Right ventricle myocardium inferior (tissue), 1 donor: ENCODE measurements at places on chromosomes 13 and 19.

DNA sequence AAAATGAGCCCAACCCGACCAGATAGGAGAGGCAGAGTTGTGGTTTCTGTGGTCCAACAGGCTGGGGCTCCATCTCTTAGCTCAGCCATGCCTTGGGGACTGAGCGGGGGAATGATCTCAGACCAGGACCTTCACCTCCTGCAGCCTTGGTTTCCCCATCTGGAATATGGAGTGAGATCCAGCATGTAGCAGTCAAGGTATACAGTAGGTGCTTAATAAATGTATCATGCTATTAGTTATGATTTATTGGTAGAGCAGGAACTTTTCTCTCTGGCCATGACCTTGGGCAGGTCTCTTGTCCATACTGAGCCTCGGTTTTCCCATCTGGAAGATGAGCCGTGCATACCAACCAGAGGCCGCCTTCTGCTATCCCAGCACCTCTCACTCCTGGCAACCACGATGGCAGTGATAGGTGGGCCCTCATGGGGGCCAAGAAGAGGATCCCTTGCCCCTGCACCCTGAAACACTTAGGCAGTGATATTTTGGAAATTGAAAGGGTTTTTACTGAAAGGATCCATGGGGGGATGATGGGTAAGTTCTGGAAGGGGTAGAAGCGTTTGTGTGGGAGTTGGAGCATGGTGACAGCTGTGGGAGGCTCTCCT is 9.1 kb downstream of the TM6SF2 start:
- no peak for DNase-seq

GRCh38 chr13:26698392-26699196 is 62.0 kb downstream of the GPR12 start:
- peak; percentile 86 for DNase-seq

GRCh38 chr13:110517505-110518225 is 43.9 kb downstream of the RAB20 start:
- no peak for DNase-seq

GRCh38 chr19:29467824-29468401 is 57.9 kb upstream of the VSTM2B start:
- no peak for DNase-seq

DNA sequence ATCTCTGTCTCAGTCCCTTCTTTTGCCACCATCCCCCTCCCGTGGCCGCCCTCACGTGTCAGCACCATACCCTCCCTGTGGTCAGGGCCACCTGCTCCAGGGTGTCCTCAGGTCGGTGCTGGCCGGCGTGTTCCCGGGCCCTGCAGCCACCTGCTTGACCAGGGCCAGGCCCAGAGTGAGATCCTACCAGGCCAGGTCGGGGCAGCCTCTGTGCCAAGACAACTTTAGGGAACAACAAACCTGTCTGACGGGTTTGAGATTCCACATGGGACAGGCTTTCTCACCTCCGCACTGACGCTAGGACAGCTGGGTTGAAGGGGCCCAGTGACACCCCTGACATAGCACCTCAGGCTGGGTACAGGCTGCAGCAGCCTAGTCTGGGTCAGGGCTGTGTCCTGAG is 7.5 kb upstream of the SBNO2 start:
- DNase-seq = no peak

GRCh38 chr19:18112989-18113478 is 15.5 kb downstream of the MAST3 start:
- peak; percentile 91 for DNase-seq

DNA sequence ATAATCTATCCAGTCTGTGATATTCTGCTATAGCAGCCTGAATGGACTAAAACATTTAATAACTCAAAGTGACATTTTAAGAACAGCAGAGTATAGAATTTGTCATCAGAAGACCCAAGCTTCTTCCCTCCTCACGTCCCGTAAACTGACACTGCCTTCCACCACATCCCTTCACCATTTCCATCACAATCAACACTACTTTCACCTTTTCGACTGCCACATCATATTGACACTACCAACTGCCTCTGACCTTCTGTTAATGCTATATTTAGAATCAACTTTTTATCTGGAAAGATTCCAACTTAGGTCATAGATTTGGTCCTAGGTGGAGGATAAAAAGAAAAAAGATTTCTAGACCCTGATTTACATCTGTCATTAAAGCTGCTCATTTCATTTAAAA is 39.6 kb downstream of the STOML3 start:
- no peak for DNase-seq

- DNase-seq = no peak
Observed at GRCh38 chr19:34577531-34578101, 96.1 kb downstream of the WTIP start.

DNA sequence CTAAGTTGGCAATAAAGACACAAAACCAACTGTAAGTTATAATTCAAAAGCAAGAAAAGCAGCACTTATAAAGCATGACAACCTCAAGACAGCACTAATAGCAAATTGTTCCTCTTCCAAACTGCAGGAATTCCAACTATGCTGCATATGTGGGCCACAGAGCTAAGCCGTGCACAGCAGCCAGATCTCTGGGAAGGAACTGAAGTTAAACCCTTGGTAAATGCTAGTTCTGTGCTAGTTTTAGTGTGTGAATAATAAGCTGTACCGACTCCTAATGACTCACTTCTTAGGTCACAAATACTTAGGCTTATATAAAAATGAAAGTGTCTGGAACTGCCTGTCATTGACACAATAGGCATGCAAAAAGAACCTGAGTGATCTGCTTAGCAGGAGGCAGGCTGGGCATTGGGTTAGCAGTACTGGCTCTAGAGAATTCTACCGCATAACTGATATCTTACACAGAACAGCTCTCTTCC is 21.2 kb upstream of the GTF3A start:
- no peak for DNase-seq

GRCh38 chr13:66216728-66217127 is 1013.4 kb downstream of the PCDH9 start:
- DNase-seq = no peak

GRCh38 chr13:96072392-96072791 is 17.5 kb upstream of the HS6ST3 start:
- DNase-seq = no peak

- DNase-seq = no peak
Observed at GRCh38 chr13:98912846-98913245, 65.0 kb downstream of the DOCK9 start.

GRCh38 chr13:49308097-49308875 is 60.6 kb downstream of the CDADC1 start:
- peak; percentile 89 for DNase-seq

GRCh38 chr13:59846845-59847620 is 316.7 kb downstream of the DIAPH3 start:
- DNase-seq = no peak

DNA sequence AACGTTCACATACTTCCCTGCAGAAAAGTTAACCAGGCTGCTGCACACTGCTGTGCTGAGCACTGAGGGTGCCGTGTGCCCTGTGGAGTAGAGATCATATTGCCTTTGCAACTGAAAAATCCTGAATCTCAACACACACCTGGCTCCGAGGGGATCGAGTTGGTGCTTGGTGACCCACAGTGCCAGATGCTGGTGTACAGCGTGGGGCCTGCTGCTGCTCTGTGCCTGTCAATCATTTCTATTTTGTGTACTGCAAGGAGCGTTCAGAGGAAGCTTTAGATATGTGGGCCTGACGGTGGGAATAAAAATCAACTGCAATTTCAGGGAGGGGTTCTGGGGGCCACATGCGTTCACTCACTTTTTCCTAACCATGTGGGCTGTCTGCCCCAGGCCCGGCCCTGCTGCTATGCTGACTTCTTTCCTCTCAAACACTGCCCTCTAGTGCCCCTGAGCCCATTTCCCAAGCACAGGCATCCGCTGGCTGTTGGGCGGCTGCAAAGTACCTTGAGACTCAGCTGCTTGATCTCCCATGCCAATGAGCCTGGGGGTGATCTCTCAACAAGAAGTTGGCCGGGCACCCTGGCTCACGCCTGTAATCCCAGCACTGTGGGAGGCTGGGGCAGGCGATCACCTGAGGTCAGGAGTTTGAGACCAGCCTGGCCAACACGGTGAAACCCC is 9.7 kb upstream of the LENG8 start:
- no peak for DNase-seq

DNA sequence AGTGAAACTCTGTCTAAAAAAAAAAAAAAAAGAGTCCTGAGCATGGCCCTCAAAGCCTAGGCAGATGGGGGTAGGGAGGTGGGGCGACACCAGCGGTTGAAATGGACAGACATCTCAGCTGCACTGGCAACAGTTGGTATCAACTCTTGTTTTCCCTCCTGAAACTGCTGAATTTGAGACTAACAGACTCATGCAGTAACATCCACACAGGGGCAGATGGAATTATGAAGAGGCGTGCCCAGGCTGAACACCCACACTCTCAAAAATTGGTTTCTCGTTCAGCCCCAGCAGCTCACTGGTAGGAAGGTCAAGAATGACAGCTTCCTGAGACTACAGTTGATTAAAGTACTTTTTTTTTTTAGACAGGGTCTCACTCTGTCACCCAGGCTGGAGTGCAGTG is 24.1 kb downstream of the PBX4 start:
- no peak for DNase-seq

DNA sequence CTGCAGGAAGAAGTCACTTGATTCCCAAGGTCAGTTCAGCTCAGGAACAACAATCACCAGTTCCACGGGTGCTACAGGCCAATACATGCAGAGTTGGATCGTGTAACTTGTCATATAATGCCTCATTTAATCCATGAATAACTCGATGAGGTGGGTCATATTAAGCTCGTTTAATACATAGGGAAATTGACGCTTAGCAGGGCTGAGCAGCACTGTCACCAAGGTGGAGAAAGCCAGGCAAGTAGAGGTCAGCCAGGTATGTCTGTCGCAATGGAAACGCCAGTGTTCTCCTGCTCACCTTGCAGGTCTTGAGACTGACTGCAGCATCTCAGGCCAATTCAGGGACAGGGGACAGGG is 52.3 kb downstream of the CCDC70 start:
- DNase-seq = no peak

GRCh38 chr19:38284422-38284821 is 19.6 kb upstream of the C19orf33 start:
- no peak for DNase-seq

DNA sequence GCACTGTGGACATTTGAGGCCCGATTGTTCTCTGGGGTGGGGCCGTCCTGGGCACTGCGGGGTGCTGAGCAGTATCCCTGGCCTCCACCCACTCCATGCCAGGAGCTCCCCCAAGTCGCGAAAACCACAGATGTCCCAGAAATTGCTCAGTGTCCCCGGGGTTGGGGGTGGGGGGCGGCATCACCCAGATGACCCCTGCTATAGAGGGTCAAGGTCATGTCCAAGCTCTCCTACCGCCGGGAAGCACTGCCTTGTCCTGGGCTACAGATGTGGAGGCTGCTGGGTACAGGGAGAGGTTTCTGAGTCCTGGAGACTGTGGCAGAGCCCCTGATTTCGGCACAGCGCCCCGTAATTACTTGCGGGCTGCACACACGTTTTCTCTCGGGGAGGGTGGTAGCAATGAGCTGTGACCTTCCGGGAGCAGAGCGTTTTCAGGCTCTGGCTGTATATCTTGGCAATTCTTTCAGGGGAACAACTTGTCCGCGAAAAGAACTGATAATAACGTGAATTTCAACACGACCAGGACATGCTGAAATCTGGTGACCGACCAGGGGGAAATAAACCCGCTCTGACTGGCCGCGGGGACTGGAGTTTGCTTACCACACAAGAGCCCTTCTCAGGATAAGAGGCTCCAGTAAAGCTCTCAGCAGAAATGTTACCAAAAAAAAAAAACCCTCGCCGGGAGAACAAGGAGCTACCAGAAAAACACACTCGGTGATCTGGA is 68.1 kb downstream of the GNG7 start:
- DNase-seq = peak; percentile 86

GRCh38 chr19:4391701-4392483 is 8.5 kb downstream of the SH3GL1 start:
- peak; percentile 52 for DNase-seq

- no peak for DNase-seq
Observed at GRCh38 chr13:106772006-106772601, 204.2 kb upstream of the ARGLU1 start.

GRCh38 chr13:33145667-33146066 is 129.4 kb downstream of the KL start:
- no peak for DNase-seq

DNA sequence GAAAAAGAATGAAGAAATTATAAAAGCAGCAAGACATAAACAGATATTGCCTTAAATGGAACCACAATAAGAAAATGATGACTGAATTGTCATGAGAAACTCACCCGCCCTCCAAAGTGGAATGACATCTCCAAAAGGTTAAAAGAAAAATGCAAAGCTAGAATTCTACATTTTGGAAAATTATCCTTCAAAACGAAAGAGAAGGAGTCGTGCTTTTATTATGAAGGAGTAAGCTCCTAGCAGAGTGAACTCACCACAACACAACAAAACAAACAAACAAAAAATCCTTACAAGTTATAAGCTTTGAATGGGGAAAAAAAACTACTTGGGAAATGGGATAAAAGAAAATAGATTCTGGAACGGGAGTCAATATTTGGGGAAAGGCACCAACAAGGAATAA is 6.7 kb downstream of the SIGLEC14 start:
- DNase-seq = no peak

DNA sequence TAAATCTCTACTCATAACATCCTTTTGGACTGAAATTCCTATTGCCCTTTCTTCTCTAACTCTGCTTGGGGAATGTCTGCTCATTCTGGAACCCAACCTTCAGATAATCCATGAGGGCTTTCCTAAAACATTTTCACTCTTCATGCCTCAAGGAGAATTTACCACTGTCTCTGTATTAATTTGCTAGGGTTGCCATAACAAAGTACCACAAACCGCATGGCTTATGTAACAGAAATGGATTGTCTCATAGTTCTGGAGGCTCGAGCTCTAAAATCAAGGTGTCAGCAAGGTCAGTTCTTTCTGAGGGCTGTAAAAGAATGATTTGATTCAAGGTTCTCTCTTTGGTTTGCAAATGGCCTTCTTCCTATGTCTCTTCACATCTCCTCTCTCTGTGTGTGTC is 209.7 kb downstream of the LACC1 start:
- no peak for DNase-seq

DNA sequence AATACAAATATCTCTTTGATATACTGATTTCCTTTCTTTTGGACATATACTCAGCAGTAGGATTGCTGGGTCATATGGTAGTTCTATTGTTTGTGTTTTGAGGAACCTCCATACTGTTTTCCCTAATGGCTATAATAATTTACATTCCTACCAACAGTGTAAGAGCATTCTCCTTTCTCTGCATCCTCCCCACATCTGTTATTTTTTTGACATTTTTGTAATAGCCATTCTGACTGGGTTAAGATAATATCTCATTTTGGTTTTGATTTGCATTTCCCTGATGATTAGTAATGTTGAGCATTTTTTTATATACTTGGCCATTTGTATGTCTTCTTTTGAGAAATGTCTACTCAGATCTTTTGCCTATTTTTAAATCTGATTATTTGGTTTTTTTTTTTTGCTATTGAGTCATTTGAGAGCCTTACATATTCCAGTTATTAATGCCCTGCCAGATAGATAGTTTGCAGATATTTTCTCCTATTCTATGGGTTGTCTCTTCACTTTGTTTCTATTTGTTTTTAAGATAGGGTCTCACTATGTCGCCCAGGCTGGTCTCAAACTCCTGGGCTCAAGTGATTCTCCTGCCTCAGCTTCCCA is 95.7 kb downstream of the FNDC3A start:
- no peak for DNase-seq

GRCh38 chr13:59782696-59783095 is 381.0 kb downstream of the DIAPH3 start:
- DNase-seq = no peak
